ENCODE measurements at places on chromosomes 1 and 21.

DNA sequence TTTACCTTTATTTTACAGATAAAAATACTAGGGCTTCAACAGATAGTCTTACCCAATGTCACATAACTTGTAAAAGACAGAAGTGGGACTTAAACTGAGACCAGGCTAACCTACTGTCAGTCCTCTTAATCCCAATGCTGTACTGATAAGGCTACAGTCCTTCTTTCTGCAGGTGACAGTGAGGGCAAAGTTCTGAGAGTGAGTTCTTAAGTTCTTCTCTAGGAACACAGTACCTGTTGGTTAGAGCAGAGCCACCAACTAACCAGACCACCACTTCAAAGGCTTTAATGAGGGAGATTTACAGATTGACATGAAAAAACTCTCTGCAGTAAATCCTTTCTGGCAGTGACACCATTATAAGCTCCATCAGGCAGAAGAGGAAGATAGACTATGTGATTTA is 74.2 kb downstream of the SNX7 start:
- DNase-seq = no peak

DNA sequence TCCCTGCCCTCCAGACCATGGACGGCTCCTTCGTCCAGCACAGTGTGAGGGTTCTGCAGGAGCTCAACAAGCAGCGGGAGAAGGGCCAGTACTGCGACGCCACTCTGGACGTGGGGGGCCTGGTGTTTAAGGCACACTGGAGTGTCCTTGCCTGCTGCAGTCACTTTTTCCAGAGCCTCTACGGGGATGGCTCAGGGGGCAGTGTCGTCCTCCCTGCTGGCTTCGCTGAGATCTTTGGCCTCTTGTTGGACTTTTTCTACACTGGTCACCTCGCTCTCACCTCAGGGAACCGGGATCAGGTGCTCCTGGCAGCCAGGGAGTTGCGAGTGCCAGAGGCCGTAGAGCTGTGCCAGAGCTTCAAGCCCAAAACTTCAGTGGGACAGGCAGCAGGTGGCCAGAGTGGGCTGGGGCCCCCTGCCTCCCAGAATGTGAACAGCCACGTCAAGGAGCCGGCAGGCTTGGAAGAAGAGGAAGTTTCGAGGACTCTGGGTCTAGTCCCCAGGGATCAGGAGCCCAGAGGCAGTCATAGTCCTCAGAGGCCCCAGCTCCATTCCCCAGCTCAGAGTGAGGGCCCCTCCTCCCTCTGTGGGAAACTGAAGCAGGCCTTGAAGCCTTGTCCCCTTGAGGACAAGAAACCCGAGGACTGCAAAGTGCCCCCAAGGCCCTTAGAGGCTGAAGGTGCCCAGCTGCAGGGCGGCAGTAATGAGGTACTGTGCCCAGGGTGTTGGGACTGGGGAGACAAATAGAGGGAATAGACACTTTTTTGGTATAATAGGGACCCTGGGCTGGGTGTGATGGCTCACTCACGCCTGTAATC is 1.0 kb downstream of the ZBTB48 start:
- no peak for DNase-seq

DNA sequence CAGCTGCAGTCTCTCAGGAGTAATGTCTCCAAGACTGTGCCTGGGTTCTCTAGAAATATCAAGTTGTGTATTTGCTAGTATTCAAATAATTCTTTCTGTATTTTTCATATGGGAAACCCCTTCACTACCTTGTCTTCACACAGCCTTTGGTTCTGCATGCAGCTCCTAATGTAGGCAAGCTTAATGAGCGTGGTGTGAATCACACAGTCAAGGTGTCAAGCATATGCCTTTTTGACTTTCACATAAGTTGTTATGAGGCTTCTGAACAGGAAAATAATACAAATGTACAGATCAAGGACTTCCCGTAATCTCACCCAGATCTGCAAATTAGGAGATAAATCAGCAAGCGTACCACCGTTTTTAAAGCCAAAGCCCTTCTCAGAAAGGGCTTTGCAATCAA is at the start of gene FCRL3:
Gene FCRL3, minus strand, starts transcription at position 38 of the 400 bp plus-strand sequence. CDS start 280 bp downstream, outside the sequence.
- DNase-seq = no peak

DNA sequence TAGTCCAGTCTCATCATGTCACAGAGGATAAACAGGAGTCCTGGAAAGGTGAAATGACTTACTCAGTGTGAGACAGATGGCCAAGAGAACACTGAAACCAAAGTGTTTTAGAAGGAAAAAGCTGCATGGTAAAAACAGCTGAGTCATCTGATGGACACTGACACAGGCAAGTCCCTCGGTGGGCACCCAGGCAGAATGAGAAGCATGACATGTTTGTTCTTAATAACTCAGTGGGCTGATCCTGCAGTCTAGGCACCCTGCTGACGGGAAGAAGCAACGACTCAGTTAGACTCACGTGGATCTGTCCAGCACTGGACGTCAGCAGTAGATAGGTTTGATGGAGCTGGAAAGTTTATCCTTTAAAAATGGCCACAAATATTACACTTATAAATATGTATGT is 116.9 kb downstream of the RGS7 start:
- no peak for DNase-seq

DNA sequence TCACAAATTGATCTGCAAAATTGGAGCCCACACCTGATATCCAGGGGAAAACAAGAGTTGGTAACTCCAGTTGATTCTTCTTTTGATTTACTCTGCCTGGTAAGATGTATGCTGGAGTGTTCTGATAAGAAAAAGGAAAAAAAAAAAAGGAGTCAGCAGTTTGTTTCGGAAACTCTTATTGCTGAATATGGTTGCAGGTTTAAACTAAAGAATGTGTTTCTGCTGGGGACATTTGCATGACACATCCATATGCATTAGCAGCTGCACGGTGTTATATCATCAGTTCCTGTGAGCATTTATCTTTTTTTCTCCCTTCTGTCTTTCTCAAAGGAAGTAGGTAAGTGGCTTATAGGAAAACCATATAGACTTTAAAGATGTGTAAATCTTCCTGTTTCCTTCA is 418.5 kb upstream of the ESRRG start:
- no peak for DNase-seq

DNA sequence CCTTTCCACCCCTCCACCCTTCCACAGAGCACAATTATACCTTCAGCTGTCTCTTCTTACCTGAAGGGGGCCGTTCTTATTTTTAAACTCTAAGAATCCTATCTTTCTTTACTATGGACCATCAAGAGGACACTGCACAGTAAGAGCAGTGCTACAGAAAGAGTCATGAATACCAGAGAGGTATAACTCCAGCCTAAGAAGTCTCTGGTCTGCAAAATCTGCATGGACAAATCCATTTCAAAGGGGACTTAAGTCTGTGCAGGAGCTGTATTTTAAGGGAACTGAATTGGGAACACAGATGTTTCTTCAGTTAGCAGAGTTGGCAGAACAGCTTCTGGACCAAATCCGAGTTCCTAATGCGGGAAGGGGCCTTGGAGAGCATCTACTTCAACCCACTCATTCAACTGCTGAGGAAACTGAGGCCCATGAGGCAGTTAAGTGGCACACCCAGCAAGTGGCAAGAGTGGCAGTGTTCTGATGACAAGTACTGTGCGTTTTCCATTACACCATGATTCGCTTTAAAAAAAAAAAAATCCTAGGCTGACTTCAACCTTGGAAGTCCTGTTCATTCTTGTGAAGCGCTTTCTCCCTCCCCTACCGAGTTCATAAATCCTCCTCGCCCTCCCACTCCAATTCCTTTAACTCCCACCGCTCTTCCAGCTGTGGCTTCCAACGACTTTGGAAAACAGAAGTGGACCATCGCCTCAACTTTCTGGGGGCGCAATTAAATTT is 1.8 kb downstream of the PLPP3 start:
- no peak for DNase-seq

GRCh38 chr1:236107121-236107907 is 35.0 kb upstream of the GPR137B start:
- DNase-seq = no peak

DNA sequence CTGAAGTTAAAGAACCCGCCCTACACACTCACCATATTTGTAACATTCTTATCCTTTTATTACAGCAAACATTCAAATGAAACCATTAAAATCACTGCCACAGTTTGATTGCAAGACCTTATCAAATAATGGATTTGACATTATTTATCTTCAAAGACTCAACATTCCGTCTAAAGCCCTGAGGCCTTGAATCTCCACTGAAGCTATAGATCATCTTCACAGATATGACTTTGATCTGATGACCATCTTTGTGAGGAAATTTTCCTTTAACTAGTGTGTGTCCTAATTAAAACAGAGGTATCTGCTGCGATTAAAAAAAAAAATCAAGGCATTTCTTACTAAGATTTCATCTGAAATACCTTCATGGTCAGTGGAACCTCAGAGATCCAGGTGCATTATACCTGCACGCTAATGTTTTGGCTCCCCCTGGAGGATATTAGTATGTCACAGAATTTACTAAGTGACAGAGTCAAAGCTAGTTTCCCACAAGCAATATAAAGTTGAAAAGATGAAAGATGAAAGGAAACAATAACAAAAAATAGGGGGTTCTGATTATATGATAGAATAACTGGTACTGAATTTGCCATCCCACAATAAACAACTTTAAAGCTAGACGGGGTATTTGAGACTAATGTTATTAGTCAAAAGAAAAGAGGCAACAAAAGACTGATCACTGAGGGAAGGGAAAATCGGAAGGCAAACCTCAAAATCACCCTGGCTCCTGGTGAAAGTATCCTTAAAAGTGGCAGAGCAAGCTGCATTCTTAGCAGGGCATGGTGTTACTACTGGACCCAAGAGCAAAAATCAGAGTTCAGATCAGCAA is 923.4 kb downstream of the NCAM2 start:
- no peak for DNase-seq

DNA sequence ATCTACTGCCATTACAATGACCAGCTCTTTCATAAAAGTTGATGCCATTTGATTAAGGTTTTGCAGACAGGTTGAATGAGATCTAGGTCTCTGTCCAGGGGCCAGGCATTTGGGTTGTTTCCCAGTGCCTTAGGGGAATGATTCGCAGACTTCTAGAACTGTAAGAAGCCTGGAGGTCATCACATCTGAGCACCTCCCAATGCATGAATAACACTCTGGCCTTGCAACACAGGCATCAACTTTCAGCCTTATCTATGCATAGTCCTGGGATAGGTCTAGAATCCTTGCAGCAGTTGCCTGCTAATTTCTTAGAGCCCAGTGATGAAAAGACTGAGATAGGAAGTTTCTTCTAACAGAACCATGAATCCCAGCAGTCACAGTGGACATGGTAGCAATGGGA is 44.8 kb upstream of the KCND3 start:
- no peak for DNase-seq

DNA sequence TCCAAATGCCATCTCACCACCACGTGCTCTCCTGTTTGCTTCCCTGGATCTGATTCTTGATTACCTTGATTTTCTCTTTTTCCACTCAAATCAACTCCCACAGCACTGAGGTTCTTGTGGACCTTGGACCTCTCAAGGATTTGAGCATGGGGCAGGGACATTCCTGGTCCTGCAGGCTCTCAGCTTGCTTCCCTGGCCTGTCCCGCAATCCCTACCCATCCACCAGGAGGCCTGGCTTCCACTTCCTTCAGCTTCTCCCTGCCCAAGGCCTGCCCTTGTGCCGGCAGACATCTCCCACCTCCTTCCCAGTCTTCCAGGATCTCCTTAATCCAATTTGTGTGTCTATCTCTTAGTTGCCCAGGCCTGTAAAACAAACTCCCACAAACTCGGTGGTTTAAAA is 21.6 kb downstream of the PLA2G2A start:
- no peak for DNase-seq

DNA sequence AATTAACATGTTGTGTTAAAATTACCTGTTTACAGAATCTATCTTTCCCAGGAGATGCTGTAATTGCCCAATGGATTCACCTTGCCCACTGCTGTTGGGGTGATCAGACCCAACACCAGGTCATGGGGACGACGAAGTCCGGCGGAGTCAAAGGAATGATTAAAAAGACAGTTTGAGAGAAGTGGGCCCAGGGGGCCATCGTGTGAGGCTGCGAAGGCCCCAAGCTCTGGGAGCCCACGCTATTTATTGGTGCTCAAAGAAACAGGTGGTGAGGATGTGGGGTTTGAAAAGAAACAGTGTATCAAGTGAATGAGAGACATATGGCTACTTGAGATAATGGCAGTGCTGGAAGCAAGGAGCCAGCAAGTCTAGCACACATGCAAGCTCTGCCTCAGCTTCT is 16.3 kb upstream of the L1TD1 start:
- no peak for DNase-seq

GRCh38 chr1:182552527-182552926 is 36.5 kb downstream of the RNASEL start:
- DNase-seq = no peak

DNA sequence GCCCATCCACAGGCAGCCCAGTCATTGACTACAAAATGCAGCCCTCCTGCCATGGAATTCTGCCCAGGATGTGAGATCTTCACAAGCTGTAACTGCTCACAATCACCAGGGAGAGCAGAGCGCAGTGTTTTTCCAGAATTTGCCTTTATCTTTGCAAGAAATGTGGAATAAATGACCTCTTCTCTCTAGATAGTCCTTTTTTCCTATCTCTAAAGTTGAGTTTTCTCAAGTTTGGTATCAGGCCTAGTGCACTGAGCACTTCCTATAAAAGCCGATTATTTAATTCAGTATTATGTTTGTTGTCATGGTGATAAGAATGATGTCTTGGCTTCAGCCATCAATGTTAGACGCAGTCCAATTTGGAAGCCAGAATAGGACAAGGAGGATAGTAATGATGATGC is 246.9 kb upstream of the IRF2BP2 start:
- no peak for DNase-seq

DNA sequence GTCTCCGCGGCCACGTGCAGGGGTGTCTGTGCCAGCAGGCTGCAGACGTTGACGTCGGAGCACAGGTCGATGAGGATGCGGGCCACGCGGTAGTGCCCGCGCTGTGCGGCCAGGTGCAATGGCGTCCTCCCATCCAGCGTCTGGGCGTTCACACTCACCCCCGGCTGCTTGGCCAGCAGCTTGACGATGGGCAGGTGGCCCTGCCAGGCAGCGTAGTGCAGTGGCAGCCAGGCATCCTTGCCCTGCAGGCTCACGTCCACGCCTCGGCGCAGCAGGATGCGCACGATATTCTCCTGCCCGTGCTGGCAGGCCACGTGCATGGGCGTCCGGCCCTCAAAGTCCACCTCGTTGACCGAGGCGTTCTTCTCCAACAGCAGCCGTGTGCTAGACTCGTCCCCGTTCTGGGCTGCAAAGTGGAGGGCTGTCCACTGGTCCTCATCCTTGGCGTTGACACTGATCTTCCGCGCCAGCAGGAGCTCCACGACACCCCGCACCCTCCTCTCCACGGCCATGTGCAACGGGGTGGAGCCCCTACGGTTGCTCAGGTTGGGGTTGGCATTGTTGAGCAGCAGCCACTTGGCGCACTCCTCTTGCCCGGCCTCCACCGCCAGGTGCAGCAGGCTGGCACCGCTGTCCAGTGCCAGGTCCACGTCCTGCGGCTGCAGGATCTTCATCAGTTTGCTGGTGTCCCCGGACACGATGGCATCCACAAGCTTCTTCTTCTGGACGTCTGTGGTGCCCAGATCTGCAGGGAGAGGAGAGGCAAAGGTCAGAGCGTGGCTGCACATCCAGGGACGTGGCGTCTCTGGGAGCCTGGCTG is 25.4 kb downstream of the RIPK4 start:
- DNase-seq = no peak

Measured in nephron progenitor cell (in vitro differentiated cells).